Ammon's horn (tissue), 1 donor: ENCODE measurements at places on chromosomes 5 and 9.

GRCh38 chr9:113154471-113154870, 3.7 kb downstream of the SLC31A2 start:
- DNase-seq, result peak; percentile 65

DNA sequence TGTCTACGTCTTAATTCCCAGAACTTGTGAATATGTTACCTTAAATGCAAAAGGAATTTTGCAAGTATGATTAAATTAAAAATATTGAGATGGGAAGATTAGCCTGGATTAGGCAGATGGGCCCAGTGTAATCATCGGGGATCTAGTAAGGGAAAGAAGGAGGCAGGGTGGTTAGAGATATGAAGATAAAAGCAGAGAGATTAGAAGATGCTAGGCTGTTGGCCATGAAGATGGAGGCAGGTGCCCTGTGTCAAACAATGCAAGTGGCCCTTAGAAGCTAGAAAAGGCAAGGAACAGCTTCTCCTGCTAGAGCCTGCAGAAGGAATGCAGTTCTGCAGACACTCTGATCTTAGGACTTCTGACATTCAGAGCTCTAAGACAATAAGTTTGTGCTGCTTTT, 28.8 kb upstream of the ISOC1 start:
- no peak for DNase-seq

- DNase-seq, result peak; percentile 79
Observed at GRCh38 chr9:110623462-110624025, 44.0 kb upstream of the SVEP1 start.

DNA sequence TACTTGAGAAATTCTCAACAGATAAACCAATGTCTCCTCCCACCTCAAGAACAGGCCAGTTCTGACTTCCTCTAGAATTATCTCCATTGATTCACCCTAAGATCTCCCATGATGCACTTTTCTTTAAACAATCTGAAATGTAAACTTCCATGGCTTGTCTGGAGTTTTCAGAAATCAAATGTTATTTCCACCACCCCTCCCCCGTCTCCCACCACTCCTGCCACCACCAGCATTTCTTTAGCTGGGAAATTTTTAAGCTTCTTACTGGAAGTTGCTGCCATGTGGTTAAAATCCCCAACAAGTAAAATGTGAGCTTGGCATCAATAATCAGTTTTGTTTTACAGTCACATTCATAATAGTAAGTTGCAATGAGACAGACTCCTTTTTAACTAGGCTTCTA, 32.8 kb upstream of the BASP1 start:
- no peak for DNase-seq

DNA sequence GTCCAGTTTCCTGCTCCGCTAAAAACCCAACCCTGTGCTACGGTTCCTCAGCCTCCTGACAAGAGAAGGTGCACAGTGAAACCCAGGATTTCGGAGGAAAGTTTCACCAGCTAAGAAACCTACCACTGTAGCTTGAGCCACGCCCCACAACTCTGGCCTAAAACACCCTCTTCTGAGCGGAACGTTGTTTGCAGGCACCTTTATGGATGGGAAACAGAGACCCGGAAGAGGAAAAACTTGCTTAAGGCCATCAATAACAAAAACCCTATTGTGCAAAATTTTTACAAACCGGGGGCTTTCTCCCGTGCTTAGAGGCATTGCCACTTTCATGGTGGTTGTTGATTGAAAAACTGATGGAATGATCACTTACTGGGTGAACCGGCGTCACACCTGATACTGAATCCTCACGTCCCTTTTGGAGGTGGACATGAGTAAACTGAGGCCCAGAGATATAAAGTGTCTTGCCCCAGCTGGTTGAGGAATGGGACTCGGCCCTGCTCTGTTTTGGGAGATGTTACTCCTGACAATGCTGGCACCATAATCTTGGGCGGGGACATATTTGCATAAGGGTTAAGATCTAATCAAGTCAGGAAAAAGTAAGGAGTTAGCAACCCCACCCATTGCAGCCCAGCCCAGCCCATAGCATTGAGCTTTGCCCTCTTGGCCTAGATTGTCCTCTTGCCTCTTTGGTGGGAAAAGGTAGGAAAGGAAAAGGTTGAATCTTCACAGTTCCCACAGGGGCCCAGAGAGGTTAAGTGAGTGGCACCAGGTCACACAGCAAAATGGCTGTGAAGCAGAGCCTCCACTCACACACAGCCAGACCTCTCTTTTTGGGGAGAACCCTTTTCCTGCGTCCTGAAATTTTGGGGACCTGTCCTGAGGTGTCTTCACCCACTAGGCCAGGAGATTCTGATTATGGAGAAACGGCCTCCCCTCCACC, 23.2 kb upstream of the PTGS1 start:
- no peak for DNase-seq

DNA sequence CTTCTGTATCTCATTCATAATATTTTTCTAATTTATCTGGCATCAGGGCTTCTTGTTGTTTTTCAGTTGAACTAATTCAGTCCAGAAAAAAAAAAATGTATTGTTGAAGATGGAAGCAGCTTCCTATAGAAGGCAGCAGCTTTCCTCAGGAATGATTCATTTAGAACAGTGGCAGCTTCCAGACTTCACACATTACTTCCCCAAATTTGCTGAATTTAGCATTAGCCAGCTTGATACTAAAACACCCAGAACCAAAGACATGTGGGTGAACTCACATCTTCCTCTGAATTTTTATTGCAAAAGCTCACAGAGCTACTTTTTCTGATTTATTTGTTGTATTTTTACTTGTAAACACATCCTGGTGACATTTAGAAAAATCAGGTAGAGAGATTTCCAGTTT, 53.8 kb downstream of the HCN1 start:
- peak; percentile 24 for DNase-seq

- no peak for DNase-seq
Observed at GRCh38 chr5:154034944-154035343, 3.8 kb downstream of the FAM114A2 start.

GRCh38 chr5:28523416-28523815, 1485.0 kb upstream of the CDH9 start:
- no peak for DNase-seq

- DNase-seq, result no peak
Observed at GRCh38 chr9:121720311-121721057, 69.0 kb downstream of the DAB2IP start.

DNA sequence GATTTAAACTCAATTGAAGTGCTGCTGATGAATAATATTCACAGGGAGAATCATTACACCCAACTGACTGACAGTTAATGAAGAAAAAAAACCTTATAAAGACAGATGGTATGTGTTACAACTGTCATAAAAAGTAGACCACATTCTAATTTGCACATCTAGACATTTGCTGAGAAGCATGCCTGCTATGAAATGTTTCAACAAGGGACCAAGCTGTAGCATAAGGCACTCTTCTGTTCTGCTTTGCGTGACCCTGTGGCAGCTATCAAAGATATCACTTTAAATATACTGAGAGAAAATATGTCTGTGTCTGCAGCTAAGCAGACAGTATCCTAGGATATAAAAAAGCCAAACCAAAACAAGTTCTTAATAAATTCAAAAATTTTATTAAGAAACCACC, 153.7 kb downstream of the TMEM232 start:
- DNase-seq, result no peak

DNA sequence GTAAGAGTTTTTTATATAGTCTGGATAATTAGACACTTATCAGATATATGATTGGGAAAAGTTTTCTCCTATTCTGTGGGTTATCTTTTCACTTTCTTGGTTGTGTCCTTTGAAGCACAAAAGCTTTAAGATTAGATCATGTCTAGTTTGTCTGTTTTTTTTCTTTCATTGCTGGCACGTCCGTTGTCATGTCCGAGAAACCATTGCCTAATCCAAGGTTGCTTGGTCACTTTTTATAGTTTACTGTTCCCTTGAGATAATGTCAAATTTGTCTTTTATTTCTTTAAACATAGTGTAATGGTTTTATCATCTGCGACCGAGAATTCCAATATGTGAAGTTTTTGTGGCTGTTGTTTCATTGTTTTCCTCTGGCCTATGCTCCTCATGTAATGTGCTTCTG, 28.8 kb downstream of the GARNL3 start:
- no peak for DNase-seq

DNA sequence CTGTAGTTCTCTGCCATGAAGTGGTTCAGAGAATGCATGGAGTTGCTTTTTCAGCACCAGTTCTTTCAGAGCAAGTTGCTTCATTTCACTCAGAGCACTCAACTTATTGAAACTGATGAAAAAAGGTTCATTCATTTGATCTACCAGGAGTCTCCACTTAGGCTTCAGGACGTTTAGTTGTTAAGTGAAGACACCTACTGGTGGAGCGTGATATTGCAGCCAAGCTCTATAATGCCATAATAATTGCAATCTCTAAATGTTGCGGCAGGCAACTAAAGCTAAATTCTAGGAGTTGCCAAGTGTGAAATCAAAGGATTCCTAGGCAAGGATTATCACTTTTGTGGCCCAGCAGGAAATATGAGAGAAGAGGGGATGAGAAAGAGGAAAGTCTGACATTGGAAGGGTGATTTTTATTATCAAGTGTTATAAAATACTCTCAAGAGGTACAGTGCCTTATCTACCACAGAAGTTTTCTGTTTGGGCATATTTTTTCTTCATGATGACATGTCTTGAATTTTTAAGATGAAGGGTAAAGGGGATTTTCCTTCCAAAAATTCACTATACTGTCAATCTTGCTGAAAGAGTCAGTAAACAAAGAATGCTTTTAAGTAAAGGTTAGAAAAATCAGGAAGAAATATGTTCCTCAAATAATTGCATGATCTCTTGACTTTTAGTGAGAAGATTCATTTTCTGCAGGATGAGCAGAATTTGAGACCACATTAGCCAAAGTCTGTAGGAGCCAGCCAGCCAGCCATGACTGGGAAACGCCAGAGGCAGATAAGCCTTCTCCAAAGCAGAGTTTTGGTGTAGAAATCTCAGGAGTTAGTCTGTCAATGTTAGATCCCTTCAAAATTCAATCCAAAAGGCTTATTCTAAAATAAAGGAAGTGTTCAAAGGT, 83.4 kb downstream of the SH3PXD2B start:
- no peak for DNase-seq

GRCh38 chr5:107294211-107294550, 376.6 kb downstream of the EFNA5 start:
- DNase-seq, result no peak
